ENCODE measurements at places on chromosomes 7 and 10. TPM values are rescaled to one million over a fixed set of nuclear protein-coding genes. Genes with fewer than 3 reads are reported as not detected.

DOCK4 gene
- total RNA-seq, result 0.89 TPM

ADAM8 gene
- 143 TPM for total RNA-seq

TMEM236 gene
- 0.05 TPM for total RNA-seq

C10orf105 gene
- total RNA-seq, result 0.33 TPM

EEPD1 gene
- total RNA-seq, result 0.61 TPM

PILRB gene
- 78.3 TPM for total RNA-seq

RARRES2 gene
- not detected for total RNA-seq

- DNase-seq, result no peak
Observed at GRCh38 chr10:58756130-58756719, 243.6 kb downstream of the BICC1 start.

GRCh38 chr7:107167483-107168232 is 1.1 kb upstream of the HBP1 start:
- DNase-seq, result peak; percentile 68

DNA sequence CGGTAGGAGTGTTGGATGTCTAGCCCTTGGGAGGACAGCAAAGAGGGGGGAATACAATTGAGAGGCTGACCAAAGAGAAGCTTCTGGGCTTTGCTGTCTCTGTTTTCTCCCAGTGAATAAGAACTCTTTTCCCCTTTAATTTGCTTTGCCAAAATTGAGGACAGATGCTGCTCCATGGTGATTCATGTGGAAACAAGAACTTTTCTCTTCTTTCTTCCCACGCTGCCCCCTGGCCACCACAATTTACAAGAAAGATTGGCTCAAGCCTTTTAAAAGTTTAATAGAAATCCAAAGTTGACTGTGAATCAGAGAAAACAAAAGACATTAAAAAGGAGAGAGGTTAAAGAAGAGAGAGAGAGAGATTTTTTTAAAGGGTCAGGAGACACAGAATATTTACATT is 49.0 kb downstream of the PRR15 start:
- DNase-seq, result no peak

- no peak for DNase-seq
Observed at GRCh38 chr10:13803566-13804554, 217.1 kb downstream of the PRPF18 start.

DNA sequence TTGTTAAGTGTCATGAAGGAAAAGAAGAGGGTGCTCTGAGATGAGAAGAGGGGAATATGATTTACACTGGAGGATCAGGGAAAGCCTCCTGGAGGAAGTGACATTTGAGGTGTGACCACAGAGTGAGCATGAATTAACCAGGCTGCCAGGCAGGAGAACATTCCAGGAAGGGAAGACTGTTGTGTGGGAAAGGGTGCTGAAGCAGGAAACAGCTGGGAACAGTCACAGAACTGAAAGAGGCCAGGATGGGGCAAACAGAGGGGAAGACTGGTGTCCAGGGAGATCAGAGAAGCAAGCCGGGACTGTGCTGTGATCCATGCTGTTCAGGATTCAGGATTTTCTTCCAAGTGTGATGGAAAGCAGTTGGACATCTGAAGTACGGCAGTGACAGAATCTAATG is 14.9 kb downstream of the HIPK2 start:
- DNase-seq, result no peak

DNA sequence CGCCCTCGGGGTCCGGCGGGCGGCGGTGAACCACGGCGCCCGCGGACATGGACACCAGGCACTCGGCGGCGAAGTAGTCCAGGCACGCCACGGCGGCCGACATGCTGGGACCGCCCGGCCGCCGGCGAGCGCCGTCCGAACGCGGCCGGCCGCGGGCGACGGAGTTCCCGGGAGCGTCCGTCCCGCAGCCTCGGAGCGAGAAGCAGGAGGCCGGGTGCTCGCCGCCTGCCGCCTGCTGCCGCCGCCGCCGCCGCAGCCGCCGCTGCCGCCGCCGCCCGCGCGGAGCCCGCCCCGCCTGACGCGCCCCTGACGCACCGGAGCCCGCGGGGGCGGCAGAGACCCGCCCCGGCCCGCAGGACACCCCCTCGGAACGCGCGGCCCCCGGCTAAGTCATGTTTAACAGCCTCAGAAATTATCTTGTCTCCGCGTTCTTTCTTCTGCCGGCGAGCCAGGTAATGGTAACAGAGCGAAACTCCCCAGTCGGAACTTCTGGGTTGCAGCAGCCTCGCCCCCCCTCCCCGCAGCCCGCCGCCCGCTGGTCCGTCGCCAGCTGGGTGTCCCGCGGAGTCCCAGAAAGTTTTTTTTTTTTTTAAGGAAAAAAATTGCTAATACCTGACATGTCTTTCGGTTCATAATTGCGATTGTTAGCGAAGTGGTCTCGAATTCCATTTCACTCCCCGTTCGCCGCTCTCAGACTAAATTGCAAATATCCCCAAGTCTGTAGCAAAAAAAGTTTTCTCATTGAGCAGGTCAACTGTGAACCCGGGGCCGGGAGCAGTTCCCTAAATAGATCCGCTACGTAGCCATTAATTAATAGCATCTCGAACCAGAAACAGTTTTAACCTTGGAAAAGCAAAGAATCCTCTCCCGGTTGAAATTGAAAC is at the start of gene KLF14:
TSS of gene KLF14 (minus strand) at position 277 of the 884 bp plus-strand sequence. CDS start at position 103, 174 bp downstream.
- peak; percentile 76 for DNase-seq

DNA sequence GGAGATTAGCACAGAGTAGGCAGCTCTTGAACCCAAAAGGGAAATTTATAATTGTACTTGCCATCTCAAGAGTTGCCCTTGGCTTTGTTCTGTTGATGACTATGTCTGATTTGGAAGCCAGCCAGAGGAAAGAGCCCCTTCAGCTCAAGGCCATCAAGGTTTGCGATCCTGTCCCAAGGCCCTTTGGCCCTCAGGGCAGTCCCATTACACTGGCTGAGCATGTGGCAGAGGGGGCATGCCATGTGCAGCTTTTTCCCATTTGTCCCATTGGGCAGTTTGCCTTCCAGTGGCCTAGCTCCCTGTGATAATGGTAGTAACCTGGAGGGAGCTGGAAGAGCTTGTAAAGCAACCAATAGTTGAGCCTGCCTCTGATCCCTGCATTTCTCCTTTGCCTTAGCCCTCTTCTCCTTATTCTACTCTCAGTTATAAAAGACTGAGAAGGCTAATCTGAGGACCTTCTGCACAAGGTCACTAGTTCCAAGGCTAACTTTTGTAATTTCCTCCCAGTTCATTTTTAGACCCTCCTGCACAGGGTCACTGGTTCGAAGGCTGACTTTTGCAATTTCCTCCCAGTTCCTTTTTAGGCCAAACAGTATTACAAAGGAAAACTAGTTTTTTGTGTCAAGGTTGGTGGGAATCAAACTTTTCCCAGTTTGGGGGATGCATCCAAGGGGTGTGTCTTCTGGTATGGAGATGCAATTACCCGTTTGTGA is 31.0 kb upstream of the ARHGAP12 start:
- DNase-seq, result no peak

DNA sequence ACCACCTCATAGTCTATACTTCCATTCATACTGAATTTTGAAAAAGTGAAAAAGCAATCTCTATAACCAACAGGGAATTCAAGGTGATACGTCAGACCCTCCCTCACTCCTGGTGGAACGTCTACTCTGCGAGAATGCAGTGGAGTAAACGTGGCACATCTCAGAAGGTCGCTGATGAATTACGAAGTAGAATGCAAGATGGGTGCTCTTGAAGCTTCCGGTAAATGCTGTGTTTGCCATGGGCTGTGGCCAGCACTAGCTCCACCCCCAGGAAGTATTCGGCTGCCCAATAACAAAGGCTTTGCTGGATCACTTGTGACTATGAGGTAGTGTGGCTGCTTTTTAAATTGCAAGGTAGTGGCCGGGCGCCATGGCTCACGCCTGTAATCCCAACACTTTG is 226.0 kb downstream of the PRPF18 start:
- no peak for DNase-seq

- no peak for DNase-seq
Observed at GRCh38 chr10:107931808-107932207, 767.3 kb upstream of the SORCS1 start.
